ENCODE measurements at places on chromosomes 12 and 14.

DNA sequence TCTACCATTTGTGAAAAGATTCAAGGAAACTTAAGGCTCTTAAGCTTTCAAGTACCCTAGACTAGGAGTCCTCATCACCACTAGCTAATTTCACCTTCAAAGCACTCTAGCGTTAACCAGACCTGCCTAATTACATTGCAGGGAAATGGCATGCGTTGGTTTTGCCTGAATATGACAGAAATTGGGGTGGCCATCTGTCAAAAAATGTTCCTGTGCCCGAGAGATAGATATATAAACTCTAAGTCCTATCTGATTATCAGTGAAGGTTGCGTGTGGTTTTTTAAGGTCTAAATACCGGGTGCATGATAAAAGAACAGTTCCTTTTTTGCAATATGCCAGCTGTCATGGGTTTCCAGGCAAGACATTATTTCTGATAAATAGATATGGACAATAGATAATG is 48.3 kb downstream of the SPRING1 start:
- no peak for DNase-seq

- DNase-seq = no peak
Measured at GRCh38 chr14:68741477-68741791, 51.4 kb downstream of the ZFP36L1 start.

GRCh38 chr12:25377469-25378177 is 126.9 kb upstream of the KRAS start:
- DNase-seq = peak; percentile 60

GRCh38 chr12:111642681-111643426 is 42.9 kb downstream of the BRAP start:
- DNase-seq = no peak

GRCh38 chr14:102171173-102172020 is 31.7 kb downstream of the WDR20 start:
- DNase-seq = no peak

- DNase-seq = no peak
Measured at GRCh38 chr12:65643595-65644386, 180.5 kb upstream of the HMGA2 start.

DNA sequence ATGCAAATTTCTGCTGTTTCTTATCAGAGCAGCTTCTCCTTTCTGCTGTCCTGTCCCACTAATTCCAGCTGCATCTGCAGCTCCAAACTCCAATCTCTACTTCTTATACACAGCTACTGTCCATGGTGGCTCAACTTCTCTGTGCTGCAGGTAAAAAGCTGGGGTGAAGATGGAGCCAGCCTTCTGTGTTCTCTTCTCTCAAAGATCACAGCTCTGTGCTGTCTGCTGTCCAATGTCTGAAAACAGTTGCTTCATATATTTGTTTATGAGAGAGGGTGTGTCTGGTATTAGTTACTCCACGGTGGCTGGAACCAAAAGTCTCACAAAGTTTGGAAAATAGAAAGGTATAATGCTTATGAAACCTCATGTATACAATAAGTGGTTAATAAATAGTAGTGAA is 445.8 kb upstream of the TBX3 start:
- no peak for DNase-seq

- no peak for DNase-seq
Measured at GRCh38 chr12:78881685-78882084, 17.1 kb downstream of the SYT1 start.

- DNase-seq = no peak
Measured at GRCh38 chr12:108381787-108382436, 42.8 kb upstream of the CMKLR1 start.

DNA sequence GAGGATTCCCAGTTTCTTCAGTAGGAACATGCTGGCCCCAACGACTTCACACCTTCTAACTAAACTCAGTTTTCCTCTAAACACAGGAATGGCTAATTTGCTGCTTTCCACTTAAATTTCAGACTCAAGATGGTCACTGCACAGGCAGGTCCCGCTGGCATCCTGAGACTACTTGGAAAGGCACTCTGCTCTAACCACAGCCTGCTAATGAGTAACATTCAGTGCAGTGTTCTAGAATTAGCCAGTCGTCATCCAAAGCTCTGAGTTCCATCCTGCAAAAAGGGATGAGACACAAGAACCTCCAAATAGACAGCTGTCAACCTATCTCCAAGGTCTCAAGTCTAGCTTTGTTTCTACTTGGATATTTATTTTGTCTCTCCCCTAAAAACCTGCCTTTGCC is 6.0 kb downstream of the CCDC92 start:
- DNase-seq = no peak
